ENCODE measurements at places on chromosomes 1 and 21.

- DNase-seq: no peak
Observed at GRCh38 chr1:225201447-225201846, 226.4 kb downstream of the LBR start.

DNA sequence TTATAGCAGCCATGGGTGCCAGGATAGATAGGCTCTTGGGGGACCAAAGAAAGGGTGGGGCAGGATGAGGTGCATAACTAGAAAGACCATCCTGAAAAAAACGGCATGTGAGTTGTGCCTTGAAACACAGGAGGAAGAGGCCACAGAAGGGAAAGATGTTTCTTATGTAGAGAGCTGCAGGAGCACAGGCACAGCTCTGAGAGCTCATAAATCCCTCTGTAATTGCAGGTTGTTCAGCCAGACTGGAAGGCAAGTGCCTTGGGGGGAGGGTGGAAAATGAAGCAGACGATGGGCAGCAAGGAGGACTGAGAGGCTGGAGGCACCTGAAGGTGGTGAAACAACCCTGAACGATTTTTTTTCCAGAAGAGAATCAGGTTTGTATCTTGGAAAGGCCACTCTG lies 170.7 kb downstream of the NR5A2 start:
- peak; percentile 37 for DNase-seq

DNA sequence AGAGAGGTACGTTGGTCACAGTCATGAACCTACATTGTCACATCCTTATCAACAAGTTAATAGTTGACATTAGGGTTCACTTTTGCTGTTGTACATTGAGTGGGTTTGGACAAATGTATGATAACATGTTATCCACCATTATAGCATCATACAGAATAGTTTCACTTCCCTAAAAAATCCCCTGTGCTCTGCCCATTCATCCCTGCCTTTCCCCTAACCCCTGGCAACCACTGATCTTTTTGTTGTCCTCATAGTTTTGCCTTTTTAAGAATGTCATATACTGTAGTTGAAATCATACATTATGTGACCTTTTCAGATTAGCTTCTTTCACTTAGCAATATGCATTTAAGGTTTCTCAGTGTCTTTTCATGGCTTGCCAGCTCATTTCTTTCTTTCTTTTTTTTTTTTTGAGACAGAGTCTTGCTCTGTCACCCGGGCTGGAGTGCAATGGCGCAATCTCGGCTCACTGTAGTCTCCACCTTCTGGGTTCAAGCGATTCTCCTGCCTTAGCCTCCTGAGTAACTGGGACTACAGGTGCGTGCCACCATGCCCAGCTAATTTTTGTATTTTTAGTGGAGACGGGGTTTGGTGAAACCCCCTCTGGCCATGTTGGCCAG lies 50.6 kb downstream of the UCK2 start:
- DNase-seq: no peak

DNA sequence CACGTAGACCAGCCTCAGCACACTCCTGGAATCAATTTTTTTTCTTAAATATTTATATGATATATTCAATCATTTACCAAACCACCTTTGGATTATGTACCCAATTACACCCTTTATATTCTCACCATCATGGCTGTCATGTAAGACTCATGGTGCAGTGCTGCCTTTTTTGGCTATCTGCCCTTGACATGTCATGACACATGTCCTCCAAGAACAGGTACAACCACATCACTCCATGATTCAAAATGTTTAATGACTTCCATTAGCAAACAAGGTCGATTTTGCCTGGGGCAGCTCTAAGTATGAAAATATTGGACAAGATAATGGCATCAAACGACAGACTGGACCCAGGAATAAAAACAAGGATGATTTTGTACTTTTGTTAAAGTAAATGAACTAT lies 861.1 kb upstream of the ADAMTS5 start:
- no peak for DNase-seq

DNA sequence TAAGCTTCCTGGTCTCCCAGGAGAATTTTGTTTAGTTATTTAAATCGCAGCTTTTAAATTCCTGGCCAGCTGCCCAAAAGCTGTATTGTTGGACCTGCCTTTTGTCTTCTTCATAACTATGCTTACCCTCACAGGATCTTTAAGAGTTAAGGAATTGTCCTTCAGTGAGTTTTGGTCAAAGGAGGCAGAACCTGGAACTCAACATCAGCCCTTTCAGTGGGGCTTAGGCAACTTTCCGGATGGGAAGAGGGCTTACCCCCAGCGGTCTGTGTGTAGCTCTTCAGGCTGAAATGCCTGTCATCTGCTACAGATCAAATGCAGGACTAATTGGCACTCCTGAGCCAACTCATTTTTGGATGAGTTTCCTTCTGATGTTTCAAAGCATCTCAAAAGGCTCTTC lies 402.6 kb downstream of the SIPA1L2 start:
- peak; percentile 46 for DNase-seq

DNA sequence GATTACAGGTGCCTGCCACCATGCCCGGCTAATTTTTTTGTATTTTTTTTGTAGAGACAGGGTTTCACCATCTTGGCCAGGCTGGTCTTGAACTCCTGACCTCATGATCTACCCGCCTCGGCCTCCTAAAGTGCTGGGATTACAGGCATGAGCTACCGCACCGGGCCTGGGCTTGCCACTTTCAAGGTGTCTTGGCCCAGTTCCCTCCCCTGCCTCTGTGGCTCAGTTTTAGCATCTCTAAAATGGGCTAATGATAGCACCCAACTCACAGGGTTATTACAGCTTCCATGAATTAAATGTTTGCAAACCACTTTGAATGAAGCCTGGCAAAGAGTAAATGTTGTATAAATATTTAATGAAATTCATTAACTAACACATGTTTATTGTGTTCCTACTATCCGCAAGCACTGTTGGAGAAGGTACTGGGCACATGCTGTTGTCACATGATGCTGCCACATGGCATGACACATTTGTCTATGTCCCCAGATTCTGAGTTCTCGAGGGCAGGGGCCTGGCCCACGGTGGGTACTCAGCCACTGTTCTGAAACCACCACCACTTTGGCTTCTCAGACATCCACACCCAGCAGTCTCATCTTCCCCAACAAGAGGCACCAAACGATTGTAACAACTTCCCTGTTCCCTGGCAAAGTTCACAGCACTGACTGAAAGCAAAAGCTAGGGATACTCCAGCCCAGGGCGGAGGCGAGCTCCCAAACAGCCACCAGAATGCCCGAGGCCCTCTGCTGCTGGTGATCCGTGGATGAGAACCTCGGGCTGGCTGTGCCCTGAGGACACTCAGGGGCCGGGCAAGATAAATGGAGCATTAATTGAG lies 9.7 kb downstream of the IFFO2 start:
- no peak for DNase-seq

- peak; percentile 22 for DNase-seq
Observed at GRCh38 chr1:62082456-62083363, 111.9 kb upstream of the L1TD1 start.

GRCh38 chr1:36380143-36380619 lies 5.5 kb downstream of the STK40 start:
- no peak for DNase-seq

DNA sequence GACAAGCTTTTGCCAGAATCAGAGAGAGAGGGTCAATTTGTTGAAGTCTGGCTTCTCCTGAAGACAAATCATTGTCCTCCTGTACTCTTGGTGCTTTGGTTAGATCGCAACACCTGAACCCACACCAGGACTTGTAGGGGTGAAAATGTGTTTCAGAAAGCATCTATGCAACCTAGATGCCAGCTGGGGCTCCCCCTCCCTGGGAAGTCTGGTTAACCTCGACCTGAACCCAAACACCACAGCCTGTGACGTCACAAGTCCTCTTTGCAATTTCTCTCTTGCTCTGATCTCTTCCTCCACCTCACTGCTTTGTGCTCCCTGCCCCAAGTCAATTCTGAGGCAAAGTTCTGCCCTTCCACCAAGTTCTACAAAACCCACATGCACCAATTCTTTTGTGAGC lies 42.8 kb upstream of the USP24 start:
- DNase-seq: no peak

GRCh38 chr21:42534421-42535378 lies 21.0 kb downstream of the SLC37A1 start:
- DNase-seq: no peak

- no peak for DNase-seq
Observed at GRCh38 chr1:28086651-28087050, 1.8 kb downstream of the EYA3 start.

GRCh38 chr1:147080671-147081394 lies 91.4 kb downstream of the PRKAB2 start:
- DNase-seq: no peak

GRCh38 chr1:113534130-113534817 lies 144.0 kb downstream of the MAGI3 start:
- DNase-seq: no peak

DNA sequence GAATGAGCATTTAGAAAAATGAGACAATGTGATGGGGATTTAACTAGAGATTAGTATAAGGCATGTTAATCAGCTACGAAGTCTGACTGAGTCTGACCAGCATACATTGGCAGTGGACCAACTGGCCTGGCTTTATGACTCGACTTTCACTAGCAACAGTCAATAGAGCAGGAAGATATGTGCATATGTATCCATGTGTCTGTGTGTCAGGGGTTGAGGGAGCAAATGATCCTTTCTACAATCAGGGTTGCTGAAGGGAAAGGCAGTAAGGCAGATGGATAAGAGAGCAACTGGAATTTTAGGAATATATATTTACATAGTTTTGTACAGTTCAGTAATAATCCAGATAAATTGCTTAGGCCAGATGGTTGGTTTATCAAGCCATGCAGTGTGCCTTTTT lies 645.6 kb downstream of the PLA2G4A start:
- no peak for DNase-seq

GRCh38 chr1:8397511-8397910 lies 79.6 kb downstream of the SLC45A1 start:
- no peak for DNase-seq

GRCh38 chr1:213051127-213051880 lies at the start of gene RPS6KC1:
TSS of gene RPS6KC1 (plus strand) at chr1:213051241. CDS start at chr1:213051405, 164 bp downstream.
- peak; percentile 86 for DNase-seq

- DNase-seq: no peak
Observed at GRCh38 chr1:114274621-114275317, 121.1 kb upstream of the SYT6 start.

GRCh38 chr1:193589597-193590040 lies 403.2 kb upstream of the B3GALT2 start:
- peak; percentile 65 for DNase-seq

DNA sequence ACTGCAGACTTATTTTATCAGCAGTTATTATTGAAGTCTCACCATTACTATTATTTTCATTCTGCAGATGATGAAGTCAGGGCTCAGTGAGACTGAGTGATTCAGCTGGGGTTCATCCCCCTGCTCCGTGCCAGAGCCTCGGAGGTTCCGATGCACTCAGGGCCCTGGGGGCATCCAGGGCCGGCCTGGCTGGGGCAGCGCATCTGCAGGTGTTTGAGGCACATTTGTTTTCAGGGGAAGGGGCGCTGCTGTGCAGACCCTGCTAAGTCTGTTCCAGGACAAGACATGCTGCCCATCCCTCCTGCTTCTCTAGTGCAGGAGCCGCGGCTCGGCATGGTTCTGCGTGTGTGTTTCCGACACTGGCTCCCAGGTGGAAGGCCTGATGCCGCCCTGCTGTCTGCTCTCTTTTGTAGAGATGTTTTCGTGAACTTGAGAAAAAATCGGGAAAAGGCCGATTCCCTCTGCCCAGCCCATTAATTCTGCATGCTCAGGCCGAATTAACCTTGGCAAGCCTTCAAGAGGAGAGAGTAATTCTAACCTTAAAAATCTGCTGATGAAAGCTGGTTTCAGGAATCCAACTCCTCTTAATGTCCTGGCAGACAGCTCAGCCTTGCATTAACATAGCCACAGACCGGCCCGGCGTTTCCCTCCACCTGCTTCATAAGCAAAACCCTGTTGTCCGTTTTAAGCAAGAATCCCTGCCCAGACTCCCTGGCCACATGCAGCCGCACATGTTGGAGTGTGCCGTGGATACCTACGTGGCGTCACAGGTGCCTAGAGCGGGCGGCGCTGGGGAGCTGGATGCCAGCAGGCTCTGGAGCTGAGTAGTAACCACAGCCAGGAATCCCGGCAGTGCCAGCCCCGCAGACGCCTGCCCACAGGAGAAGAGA lies 316.0 kb upstream of the VAMP3 start:
- DNase-seq: no peak

DNA sequence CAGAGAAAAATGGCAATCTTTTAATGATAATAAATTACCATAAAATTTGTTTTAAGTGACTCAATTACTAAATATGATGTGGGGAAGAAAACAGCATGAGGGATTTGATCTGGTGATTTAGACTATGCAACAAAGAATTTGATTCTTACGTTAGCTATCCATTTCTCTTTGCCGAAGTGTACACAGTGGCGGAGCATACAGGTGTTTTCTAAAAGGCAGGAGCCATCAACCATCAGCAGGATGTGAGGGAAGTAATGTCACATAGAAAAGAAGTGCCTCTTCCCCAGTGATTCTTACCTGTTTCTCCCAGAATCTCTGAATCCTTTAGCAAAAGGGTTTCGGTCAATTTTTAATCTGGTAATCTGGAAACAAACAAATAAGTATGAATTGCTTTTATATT lies 74.3 kb downstream of the TBX15 start:
- no peak for DNase-seq

DNA sequence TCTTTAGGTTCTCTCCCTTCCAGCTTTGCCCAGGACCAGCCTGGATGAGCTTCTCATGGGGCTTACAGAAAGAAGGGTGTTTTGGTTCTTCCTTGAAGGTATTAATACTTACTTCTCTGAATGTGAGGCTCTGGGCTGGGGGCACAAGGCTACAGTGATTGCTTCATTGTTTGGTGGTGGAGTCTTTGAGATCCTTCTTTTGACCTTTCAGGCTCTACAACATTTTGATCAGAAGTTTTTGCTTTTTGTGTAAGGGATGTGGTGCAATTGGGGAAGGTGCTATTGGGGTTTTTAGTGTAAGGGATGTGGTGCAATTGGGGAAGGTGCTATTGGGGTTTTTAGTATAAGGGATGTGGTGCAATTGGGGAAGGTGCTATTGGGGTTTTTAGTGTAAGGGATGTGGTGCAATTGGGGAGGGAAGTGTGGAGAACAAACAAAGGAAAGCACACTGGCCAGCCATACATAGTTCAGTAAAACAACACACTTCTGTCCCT lies 103.6 kb upstream of the IVNS1ABP start:
- DNase-seq: no peak

GRCh38 chr1:53396573-53397268 lies 62.5 kb upstream of the DMRTB1 start:
- no peak for DNase-seq

DNA sequence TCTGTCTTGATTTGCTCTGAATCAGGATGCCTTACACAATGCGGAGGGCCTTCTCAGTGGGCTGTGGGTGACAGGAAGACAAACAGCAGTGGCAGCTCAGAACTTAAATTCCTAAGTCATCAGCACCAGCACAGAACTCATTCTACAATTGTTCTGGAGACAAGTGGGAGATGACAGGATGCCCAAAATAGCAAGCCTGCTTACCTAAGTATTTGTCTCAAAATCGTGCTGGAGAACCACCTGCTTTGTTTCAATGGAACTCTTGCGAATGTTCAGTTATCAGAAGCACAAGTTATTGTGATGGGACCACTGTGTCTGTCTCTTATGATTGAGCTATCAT lies 76.1 kb downstream of the VCAM1 start:
- no peak for DNase-seq

Measured in NCI-H345 (cell line).